ENCODE measurements at places on chromosomes 7 and 10.

GRCh38 chr10:77504196-77504872 lies 133.3 kb downstream of the KCNMA1 start:
- DNase-seq, result peak; percentile 58

- DNase-seq, result no peak
Measured at GRCh38 chr7:107017965-107018719, 26.4 kb upstream of the PRKAR2B start.

DNA sequence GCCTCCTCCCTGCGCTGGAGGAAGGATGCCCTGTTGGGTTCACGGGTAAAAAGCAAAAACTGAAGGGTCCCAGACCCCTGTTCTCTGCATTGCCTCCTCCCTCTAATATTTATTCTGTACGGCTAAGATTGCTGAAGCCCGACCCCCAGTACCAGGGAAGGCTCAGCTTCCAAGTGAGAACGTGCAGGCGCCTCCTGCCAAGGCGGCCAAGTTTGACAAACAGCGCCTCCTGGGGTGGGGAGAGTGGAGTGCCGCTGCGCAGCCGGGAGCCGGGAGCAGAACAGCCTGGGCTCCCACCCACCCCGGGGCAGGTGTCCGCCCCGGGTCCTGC lies 4.7 kb upstream of the EBF3 start:
- DNase-seq, result no peak

DNA sequence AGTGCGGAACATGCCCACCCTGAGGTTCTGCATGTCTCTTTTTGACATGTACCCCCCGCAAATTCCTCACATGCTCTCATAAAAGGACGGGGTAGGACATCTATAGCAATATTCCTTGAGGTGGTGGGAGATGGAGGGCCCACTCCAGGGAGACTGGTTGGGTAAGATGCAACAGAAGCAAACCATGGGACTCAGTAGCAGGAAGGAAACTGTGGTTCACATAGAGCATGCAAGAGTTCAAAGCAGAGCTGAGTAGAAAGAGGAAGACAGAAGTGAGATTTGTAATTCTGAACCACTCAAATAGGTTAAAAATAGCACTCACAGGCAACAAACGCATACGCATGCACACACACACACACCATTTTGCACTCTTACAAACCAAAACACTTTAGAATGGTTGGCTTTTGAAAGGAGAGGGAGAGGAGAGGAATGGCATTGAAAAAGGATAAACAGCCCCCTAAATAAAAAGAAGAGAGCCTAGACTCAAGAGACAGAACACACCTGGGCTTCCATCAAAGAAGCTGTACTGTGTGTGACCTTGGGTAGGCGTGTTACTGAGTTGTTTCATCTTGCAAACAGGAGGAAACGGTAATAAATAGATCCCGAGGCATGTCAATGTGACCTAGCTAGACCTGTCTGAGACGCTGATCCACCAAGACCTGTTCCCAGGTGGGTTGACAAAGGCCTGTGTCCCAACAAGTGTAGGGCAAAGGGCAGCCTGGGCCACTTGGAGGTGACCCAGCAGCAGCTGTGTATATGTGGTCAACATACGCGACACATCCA lies 77.6 kb upstream of the LRRC4 start:
- DNase-seq, result no peak

- DNase-seq, result peak; percentile 45
Measured at GRCh38 chr10:48655411-48656240, 29.0 kb upstream of the WDFY4 start.
